ENCODE measurements at places on chromosomes 2 and 18.
A peak's percentile ranks its signal among the peaks of the same experiment; 100 is the strongest.

DNA sequence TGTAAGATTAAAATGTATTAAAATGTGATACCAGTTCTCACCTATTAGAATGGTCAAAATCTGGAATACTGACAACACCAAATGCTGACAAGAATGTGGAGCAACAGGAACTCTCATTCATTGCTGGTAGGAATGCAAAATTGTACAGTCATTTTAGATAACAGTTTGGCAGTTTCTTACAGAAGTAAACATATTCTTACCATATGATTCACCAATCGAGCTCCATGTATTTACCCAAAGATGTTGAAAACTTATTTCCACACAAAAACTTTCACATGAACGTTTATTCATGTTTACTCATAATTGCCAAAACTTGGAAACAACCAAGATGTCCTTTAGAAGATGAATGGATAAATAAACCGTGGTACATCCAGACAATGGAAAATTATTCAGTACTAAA, 1193.5 kb upstream of the ACVR2A start:
- peak; percentile 47 for DNase-seq

- no peak for DNase-seq
Measured at GRCh38 chr2:68968221-68968620, 6.2 kb upstream of the GKN1 start.

DNA sequence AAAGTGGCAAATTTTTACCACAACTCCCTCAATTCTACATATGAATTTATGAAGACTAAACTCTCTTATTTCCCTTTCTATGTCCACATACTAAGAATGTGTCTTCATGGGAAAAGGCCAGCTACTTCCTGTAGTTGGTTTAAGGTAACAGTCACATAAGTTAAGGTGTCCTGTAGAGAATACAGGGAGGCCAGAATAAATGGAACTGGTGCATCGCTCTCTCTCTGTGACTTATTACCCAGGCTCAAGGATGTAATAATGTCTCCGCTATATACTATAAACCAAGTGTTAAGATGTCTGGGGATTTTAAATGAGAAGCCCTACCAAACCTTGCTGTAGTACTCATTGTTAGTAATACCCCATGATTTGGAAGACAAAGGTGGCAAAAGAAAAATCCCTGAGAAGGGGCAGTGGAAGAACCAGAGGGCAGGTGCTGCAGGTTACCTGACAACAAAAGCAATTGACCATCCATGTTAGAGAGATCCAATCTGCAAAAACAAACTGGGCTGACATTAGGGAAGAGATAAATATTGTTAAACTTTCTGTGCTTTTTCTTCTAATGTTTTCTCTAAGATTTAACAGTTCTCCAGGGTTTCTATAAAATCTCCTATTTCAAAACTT, 372.8 kb downstream of the TMX3 start:
- DNase-seq = no peak

DNA sequence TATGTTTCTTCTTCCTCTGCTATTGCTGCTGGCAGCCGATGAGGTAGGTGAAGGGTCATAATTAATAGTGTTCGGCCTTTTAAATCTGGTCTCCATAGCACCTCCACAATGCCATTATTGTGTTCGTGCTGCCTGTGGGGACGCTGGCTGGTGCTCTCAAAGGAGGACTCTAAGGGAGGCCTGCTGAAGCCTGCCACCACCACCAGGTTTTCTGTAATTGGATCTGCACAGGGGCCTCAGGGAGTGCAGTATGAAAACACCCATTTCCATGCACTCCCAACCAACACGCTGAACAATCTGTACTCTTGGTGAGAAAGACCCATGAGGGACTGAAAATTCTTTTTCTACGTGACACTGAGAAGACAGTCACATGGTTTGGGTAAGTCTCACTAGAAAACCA, 17.6 kb upstream of the CLIP4 start:
- no peak for DNase-seq

DNA sequence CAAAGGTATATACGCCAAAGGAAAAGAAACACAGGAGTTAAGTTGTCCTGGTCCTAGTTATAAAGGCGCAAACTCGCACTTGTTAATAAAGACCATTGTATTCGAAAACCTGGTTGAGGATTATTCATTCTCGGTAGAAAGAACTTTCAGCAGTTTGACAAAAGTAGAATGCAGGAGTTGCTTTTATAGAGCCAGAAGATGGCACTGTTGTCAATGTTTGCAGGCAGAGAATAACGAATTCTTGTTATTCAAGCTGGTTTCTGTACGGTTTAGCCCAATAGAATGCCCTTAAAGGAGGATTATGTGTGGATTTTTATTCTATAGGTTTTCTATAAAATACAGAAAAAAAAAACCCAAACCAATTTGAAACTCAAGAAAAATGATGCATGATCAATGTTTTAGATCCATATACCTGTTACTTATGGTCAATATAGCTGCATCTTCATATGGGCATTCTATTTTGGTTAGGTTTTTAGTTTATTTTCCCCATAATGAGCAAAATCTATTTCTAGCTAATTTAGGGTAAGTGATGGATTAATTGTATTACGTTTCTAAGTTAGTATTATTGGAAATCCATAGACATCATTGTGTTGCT, 510.3 kb downstream of the PLCL1 start:
- peak; percentile 54 for DNase-seq

- no peak for DNase-seq
Measured at GRCh38 chr2:137047369-137047768, 282.0 kb downstream of the THSD7B start.

GRCh38 chr2:230184727-230185578, 34.8 kb downstream of the SP110 start:
- peak; percentile 41 for DNase-seq

- DNase-seq = peak; percentile 86
Measured at GRCh38 chr2:101574622-101575021, 99.7 kb upstream of the RFX8 start.

- peak; percentile 48 for DNase-seq
Measured at GRCh38 chr2:27369471-27370025, 590 bp downstream of the EIF2B4 start.

DNA sequence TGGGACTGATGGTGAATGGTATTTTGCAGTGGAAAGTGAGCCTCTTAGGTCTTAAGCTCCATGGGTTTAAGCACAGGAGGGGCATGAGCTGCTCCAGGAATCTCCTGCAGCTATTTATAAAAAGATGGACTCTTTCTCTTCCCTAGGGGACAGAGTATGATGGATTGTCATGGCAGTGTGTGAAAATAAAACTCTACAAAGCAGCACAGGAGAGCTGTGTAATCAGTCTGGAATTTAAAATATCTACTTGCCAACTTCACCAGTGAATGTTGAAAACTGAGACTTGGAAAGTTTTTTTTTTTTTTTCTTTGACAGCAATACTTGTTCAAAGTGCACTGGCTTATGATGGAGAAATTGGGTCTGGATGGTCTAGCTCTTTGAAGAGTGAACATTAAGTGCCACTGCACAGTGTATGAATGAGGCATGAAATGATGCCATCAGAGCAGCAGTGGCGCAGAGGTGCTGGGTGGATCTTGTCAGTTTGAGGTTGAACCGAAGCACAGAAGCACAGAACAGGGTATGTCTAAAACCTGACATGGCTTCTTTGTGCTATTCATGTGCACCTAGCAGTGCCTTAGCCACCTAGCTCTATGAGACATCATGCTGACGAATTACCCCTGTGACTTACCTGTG, 245.4 kb downstream of the PTPRM start:
- DNase-seq = peak; percentile 81

DNA sequence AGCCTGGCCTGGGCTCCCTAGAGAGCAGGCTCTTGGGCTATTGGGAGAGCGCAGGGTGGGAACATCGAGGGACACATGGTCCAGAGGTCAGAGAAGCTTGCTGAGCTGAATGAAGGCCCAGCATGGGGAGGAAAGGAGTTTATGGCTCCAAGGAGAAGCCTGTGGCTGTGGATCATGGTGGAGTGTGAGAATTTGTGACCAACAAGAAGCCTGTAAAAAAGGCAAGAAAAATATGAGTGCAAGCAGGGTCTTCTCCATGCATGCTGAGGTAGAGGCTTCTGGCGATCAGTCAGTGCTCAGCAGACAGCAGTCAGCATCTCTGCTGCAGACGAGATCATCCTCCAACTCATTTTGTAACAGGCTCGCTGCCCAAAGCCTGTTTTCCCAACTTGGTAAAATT, 1.3 kb upstream of the SCYGR3 start:
- peak; percentile 5 for DNase-seq

DNA sequence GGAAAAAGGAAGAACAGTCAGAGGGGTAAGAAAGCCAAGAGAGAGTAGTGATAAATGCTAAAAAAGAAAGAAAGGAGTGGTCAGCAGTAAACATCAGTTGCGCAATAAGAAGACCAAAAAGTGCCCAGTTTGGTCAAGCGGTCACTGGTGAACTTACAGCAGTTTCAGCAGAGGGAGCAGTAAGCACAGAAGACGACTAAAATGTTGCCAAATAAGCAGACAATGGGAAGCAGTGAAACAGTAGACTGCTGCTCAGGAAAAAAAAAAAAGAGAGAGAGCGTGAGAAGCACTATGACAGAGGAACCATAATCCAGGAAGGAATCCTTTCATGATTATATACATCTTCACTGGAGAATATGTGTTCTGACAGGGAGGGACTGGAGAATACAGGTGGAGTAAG, 45.8 kb downstream of the DNAJC10 start:
- DNase-seq = peak; percentile 69

DNA sequence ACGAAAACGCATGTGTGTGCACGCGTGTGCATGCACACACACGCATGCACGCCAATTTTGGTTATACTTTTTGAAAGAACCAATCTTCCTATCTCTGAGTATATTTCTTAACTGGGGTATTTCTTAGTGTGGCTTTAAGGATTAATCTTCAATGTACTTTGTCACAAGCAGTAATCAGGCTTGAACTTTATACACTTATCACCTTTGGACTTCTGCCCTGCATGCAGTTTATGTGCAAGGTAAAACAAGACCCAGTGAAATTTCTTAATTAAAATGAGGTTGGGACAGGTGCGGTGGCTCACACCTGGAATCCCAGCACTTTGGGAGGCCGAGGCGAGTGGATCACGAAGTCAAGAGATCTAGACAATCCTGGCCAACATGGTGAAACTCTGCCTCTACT, 85.3 kb downstream of the OSBPL6 start:
- no peak for DNase-seq

DNA sequence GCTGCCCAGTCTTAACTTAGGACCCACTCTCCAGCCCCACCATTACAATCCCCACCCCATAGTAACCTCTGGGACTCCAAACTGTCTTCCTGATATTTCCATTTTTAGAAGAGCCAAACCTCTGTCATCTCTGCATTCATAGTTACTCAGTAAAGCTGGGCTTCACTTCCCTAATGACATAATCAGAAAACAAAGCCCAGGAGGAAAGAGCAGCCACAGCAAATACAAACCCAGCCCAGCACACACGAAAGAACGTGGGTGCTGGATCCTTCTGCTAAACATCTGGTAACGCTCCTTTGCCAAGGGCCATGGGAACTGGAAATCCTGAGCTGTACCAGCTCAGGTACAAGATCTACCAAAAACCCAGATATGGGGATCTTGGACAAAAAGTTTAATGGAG, 36.8 kb upstream of the RIOK3 start:
- no peak for DNase-seq

DNA sequence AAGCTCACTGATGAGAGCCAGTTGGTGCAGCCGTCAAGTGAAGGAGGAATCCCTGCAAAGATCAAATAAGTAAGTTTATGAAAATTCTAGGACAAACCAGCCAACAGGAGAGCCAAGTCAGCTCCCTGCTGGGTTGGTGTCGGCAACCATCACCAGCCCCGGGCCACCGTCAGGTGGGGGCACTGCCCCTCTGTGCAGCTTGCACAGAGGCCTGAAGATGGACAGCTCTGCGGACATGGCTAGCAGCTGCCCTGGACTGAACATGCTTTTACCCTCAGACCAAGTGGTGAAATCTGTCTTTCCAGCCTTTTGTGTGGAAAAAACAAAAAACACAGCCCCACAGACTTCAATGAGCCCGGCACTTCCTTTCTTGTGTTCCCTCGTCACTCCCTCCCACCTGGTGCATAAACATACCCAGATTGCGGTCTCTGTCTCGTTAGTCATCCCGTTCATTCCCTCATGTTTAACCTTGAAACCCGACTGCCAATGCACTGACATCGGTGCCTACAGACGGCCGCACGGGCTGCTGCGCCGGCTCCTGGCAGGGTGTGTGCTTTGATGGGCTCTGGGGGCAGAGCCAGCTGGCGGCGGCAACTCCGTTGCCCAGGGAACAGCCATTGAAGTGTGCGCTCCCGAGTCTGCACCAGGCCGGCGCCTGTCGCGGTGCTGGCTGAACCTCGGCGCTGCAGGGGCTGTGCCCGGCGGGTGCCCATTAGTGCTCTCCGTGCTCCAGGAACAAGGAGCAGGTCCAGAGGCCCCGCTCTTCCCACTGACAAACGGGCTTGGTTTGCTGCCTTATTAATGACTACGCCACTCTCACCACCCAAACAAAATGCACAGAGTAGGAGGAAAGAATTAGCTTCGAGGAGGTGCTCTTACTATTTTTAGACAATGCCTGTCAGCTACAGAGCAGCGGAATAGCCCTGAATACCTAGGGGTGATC, 95.3 kb downstream of the EIPR1 start:
- DNase-seq = no peak

All from amniotic epithelial cell (primary cell).